T-helper 2 cell treated with Interferon-gamma antibody and Interleukin-4, amounts not matched to agents 5 μg/mL and 100 μg/mL, for 36 hours (primary cell): ENCODE measurements at places on chromosomes 4 and X.

- no peak for DNase-seq
These were observed 63.0 kb upstream of the MXD4 start for GRCh38 chr4:2324891-2325290.

- no peak for DNase-seq
These were observed 169.0 kb downstream of the CORIN start for GRCh38 chr4:47668810-47669408.

- DNase-seq, result no peak
These were observed 63.7 kb downstream of the ANK2 start for GRCh38 chr4:113113151-113113550.

GRCh38 chrX:124405868-124406267 is 59.5 kb downstream of the SH2D1A start:
- DNase-seq, result no peak

- DNase-seq, result no peak
These were observed 645.9 kb downstream of the ANKRD50 start for GRCh38 chr4:124066595-124066994.

GRCh38 chr4:17766826-17767458 is 14.5 kb downstream of the FAM184B start:
- no peak for DNase-seq

DNA sequence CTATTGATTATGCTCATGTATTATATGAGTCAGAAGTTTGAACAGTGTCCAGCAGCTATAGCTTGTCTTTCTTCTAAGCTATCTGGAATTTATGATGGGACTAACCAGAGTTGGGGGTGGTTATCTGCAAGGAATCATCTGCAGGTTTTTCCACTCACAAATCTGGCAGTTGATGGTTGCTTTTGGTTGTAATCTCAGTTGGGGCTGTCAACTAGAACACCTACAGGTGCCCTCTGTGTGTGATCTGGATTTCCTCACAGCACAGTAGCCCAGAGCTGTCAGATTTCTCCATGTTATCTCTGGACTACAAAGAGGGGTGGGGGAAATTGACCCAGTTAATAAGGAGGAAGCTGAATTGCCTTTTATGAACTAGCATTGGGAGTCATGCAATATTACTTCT is 51.4 kb upstream of the MAP9 start:
- no peak for DNase-seq

DNA sequence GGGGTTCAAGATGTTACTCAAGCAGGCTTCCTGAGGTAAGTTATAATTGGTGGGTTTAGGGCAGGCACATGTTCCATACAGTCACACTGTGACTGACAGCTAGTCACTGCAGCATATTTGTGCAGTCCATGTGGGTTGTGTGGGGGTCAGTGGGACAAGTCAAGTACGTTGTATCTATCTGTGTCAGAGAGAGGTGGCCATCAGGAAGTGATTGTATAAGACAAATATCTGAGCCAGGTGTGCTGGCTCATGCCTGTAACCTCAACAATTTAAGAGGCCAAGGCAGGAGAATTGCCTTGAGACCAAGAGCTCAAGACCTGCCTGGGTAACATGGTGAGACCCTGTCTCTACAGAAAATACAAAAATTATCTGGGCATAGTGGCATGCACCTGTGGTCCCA is 509.3 kb downstream of the CENPC start:
- DNase-seq, result no peak

- no peak for DNase-seq
These were observed 33.8 kb downstream of the UCHL1 start for GRCh38 chr4:41290479-41290878.

DNA sequence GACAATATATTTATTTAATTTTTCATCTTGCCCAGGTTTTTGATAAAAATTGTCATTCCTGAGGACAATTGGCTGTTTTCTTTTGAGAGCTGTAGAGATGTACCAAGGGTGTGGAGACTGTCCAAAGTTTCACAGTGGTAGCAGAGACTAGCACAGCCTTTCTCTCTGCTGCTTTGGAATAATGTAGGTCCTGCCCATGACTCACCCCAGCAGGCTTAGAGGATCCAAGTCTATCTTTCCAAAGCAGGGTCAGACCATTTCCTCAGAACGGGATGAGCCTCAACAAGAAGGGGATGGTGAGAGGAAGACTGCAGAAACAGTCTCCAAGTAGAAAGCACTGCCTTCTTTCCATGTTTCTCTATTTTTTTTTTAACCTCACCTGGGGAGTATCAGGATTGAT is 131.5 kb upstream of the RPL34 start:
- DNase-seq, result no peak

- no peak for DNase-seq
These were observed 94.2 kb downstream of the KDR start for GRCh38 chr4:55031158-55031557.
